ENCODE measurements at places on chromosomes 2 and 18.
A peak's percentile ranks its signal among the peaks of the same experiment; 100 is the strongest.

- no peak for DNase-seq
Measured at GRCh38 chr18:10926621-10927161, 222.7 kb downstream of the PIEZO2 start.

DNA sequence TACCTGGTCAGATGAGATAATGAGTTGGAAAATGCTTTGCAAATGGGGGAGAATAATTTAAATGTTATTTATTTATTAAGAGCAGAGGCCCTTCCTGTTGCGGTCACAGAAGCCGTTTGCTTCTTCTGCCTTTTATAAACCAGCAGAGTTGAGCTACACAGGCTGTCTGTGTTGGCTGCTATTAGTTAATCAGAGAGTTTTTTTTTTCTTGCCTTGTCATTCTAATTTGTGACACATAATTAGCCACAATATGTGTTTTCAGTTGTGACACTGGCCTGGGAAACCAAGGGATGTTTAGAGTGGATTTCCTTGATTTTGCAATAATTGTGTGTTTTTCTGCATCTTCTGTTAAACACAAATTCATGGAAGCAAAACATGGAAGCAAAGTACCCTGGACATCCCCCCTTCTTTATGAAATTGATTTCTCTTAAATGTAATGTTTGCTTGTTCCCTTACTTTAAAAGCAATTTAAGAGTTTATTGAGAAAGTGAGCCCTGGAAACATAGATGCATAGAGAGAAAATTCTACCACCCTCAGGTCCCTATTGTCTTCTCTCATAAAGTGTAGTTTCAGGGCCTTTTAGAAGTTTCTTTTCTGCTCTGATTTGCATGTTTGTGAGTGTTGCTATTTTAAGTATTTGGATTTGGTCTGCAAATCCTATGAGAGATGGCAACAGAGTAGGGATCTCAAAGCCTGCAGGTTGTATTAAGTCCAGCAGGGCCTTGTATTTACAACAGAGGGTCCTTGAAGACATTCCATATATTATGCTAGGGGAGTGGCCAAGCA, 22.8 kb upstream of the IL37 start:
- no peak for DNase-seq

DNA sequence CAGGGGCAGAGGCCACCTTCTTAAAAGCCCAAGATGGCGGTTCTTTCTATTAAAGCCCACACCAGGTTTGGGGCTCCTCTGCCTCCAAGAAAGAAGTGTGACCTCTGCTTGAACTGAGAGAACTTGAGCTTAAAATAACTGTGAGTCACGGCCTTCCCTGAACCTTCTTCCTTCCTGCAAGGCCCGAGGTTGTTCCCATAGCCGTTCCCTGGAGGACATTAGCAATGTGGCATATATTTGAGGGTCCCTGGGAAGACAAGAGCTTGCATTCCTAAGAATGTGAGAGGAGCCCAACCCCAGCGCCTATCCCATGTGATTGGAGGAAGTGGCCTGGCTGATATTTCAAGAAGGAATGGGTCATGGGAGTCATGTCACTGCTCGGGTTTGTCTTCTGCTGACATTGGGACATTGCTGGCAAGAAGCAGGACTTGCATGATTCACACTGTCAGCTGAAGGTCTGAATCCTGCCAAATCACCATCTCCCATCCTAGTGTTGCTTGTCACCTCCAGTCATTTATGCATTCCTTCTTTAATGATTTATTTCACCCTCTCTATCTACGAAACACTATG, 168.1 kb downstream of the TRIB2 start:
- DNase-seq: peak; percentile 66

DNA sequence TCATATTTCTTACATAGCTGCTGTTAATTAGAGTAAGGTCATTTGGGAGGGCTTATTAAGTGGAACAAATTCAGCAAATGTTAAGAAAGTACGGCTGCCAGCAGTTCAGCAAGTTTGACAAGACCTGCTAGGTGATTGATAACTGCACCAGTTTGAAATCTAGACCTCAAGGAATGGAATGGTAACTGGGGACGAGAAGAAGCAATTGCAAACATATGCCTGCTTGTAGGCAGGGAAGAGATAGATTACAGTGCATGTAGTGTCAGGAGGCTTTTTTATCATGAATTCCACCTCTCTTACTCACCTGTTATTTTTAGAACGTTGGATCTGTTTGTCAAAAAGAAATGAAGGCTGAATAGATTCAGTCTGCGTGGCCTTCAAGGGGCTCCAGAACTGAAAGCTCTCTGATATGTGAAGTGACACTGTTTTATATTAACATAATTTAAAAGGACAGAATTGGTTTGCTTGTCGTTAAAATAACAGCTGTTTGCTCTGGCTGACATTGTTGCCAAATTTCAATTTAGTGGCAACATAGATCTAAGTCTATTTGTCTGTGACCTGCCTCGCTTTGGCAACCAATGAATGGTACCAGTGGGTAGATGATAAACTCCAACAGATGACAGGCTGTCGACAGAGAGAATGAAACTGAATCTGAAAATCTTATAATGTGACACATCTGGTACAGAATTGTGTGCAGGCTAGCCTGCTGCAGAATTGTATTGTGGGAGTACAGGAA, 199.3 kb downstream of the ZNF407 start:
- DNase-seq: no peak

Data from right cardiac atrium (tissue), 5 donors.